MCF 10A (cell line): ENCODE measurements at places on chromosomes 5 and 9. TPM values are rescaled to one million over a fixed set of nuclear protein-coding genes. Genes with fewer than 3 reads are reported as not detected.

DNA sequence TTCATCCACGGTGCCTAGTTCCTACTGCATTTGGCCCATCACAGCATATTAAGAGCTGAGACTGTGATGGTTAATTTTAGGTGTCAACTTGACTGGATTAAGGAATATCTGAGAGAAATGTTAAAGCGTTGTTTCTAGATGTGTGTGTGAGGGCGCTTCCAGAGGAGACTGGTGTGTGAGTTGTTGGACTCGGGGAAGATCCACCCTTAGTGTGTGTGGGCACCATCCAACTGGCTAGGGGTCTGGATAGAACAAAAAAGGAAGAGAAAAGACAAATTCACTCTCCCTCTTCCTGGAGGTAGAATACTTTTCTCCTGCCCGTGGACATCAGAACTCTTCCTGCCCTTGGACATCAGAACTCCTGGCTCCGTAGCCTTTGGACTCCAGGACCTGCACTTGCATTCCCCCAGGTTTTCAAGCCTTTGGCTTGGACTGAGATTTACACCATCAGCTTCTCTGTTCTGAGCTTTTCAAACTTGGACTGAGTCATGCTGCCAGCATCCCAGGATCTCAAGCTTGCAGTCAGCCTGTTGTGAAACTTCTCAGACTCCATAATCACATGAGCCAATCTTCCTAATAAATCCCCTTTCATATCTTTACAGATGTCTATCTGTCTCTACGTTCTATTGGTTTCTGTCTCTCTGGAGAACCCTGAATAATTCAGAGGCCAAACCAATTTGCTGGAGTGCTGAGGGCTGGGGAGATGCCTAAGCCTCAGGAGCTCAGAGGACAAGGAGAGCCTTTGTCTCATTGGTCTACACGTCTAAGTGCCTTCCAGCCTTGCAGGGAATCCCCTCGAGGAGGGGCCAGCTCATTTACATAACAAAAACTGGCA, 164.5 kb downstream of the DCP2 start:
- H3K4me3 ChIP-seq = no peak overlapping the region
- no peaks in the 10 kb centered on the region for H3K27me3 ChIP-seq
- peaks cover 22% of the 10 kb centered on the region for H3K4me1 ChIP-seq
- DNase-seq = peak; percentile 80
- peak overlapping the region; percentile 57 for H3K27ac ChIP-seq

- peak; percentile 0 for DNase-seq
- H3K36me3 ChIP-seq = peaks cover 12% of the 10 kb centered on the region
- H3K27me3 ChIP-seq = no peaks in the 10 kb centered on the region
- H3K4me3 ChIP-seq = peak overlapping the region; percentile 85
- H3K4me1 ChIP-seq = peaks cover 4% of the 10 kb centered on the region
These were observed 916 bp downstream of the SHLD3 start for GRCh38 chr5:65625743-65626142.

GRCh38 chr9:126150411-126151030, 176.1 kb upstream of the MVB12B start:
- no peak for DNase-seq
- no peaks in the 10 kb centered on the region for H3K36me3 ChIP-seq
- no peak overlapping the region for H3K4me3 ChIP-seq
- peaks cover 64% of the 10 kb centered on the region for H3K27me3 ChIP-seq

- peaks cover 27% of the 10 kb centered on the region for H3K27me3 ChIP-seq
- H3K4me1 ChIP-seq = no peaks in the 10 kb centered on the region
- DNase-seq = no peak
- H3K4me3 ChIP-seq = no peak overlapping the region
- H3K36me3 ChIP-seq = no peaks in the 10 kb centered on the region
These were observed 252.9 kb downstream of the HSPA4 start for GRCh38 chr5:133304707-133305216.

NR2F1 gene
- 1.4 and 1.7 TPM in 2 replicates for total RNA-seq

DNA sequence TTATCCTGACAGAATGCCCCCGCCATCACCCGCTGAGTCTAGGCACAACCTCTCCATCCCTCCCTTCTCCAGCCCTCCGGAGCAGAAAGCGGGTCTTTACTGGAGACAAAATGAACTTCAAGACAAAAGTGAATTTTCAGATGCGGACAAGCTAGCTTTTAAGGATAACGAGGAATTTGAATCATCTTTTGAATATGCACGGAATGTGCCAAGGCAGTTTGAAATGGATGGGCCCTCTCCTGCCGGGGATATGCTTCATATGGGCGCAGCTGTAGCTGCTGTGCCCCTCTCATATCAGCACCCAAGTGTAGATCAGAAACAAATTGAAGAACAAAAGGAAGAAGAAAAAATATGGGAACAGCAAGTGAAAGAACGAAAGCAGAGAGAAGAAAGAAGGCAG, 37.5 kb downstream of the CPLANE1 start:
- no peak overlapping the region for H3K4me3 ChIP-seq
- H3K4me1 ChIP-seq = no peaks in the 10 kb centered on the region
